T-helper 17 cell (primary cell): ENCODE measurements at places on chromosomes 3 and 15.
A peak's percentile ranks its signal among the peaks of the same experiment; 100 is the strongest.

GRCh38 chr3:176075046-176075445, 1122.2 kb downstream of the TBL1XR1 start:
- H3K4me1 ChIP-seq, result no peaks in the 10 kb centered on the region
- DNase-seq, result no peak
- no peak overlapping the region for H3K27ac ChIP-seq
- no peak overlapping the region for H3K4me3 ChIP-seq
- H3K27me3 ChIP-seq, result no peaks in the 10 kb centered on the region

GRCh38 chr3:149243540-149243939, 21.9 kb upstream of the CP start:
- no peak for DNase-seq
- H3K27ac ChIP-seq, result no peak overlapping the region
- H3K4me1 ChIP-seq, result peaks cover 12% of the 10 kb centered on the region
- H3K27me3 ChIP-seq, result peaks cover 24% of the 10 kb centered on the region
- no peak overlapping the region for H3K4me3 ChIP-seq

DNA sequence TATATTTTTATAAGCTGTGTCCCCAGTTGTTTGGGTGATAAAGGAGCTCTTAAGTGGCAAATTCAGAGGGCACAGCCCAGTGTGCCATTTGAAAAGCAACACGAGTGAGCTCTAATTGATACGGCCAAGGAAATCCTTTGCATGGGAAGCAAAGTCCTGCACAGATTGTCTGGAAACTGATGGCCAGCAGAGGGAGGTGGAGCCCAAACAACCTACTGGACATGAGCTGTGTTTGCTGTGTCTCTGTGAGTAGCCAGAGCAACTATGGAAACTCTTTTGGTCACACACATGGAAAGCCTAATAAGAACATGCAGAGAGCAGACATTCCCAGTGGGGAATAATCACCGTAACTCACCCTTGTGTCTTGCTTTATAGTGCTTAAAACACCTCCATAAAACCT, 24.4 kb downstream of the ONECUT1 start:
- no peak for DNase-seq
- H3K4me3 ChIP-seq, result no peak overlapping the region

GRCh38 chr3:123158330-123158729, 43.4 kb upstream of the SEC22A start:
- no peak for DNase-seq
- H3K36me3 ChIP-seq, result peaks cover 14% of the 10 kb centered on the region
- H3K4me1 ChIP-seq, result peaks cover 3% of the 10 kb centered on the region
- no peaks in the 10 kb centered on the region for H3K27me3 ChIP-seq
- H3K27ac ChIP-seq, result no peak overlapping the region

DNA sequence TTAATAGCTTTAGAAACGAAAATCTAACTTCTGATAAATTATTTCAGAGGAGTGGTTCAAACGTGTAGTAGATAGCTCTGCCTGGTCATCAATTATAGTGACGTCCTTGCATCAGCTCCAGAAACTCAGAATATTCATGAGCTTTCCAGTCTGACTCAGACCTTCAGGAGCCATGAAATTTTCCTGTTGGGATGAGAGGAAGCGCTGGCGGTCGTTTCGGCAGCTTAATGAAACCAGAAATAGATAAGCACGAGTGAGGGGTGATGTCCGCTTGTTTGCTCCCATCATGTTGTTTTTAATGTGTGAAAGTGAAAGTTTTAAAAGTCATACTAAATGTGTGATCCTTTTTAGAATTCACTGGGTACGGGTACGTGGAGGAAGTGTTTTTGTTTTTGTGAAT, 141.1 kb downstream of the PGPEP1L start:
- H3K36me3 ChIP-seq, result peaks cover 5% of the 10 kb centered on the region
- H3K27ac ChIP-seq, result peak overlapping the region; percentile 91
- DNase-seq, result no peak
- peaks cover 5% of the 10 kb centered on the region for H3K27me3 ChIP-seq
- peak overlapping the region; percentile 90 for H3K4me3 ChIP-seq
- H3K4me1 ChIP-seq, result peaks cover 18% of the 10 kb centered on the region

DNA sequence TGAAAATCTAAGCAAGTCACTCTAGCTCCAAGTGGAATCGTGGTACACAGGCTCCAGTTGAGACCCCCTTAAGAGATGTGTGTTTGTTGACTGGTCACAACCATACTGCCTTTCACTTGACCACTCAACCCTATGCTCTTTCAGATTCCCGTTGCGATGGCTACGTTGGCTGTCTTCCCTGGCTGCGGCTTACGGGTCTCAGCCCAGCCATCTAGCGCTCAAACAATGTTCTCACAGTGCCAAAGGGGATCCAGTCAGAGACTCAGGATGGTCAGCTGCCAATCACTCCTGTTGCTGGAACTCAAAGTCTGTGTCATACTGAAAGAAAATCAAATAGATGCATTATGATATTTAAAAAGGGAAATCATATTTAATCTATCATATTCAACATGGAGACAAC, 237.6 kb downstream of the ITPR1 start:
- H3K36me3 ChIP-seq, result peaks cover 9% of the 10 kb centered on the region
- peaks cover 16% of the 10 kb centered on the region for H3K4me1 ChIP-seq
- H3K27me3 ChIP-seq, result no peaks in the 10 kb centered on the region
- H3K4me3 ChIP-seq, result no peak overlapping the region
- H3K27ac ChIP-seq, result peak overlapping the region; percentile 67

GRCh38 chr3:95923496-95924210, 890.7 kb upstream of the EPHA6 start:
- no peak for DNase-seq
- no peaks in the 10 kb centered on the region for H3K27me3 ChIP-seq
- no peaks in the 10 kb centered on the region for H3K4me1 ChIP-seq

- H3K4me3 ChIP-seq, result no peak overlapping the region
- no peaks in the 10 kb centered on the region for H3K4me1 ChIP-seq
- no peak for DNase-seq
- H3K27me3 ChIP-seq, result peaks cover 13% of the 10 kb centered on the region
- no peak overlapping the region for H3K27ac ChIP-seq
Observed at GRCh38 chr15:86403914-86404583, 324.4 kb downstream of the AGBL1 start.

DNA sequence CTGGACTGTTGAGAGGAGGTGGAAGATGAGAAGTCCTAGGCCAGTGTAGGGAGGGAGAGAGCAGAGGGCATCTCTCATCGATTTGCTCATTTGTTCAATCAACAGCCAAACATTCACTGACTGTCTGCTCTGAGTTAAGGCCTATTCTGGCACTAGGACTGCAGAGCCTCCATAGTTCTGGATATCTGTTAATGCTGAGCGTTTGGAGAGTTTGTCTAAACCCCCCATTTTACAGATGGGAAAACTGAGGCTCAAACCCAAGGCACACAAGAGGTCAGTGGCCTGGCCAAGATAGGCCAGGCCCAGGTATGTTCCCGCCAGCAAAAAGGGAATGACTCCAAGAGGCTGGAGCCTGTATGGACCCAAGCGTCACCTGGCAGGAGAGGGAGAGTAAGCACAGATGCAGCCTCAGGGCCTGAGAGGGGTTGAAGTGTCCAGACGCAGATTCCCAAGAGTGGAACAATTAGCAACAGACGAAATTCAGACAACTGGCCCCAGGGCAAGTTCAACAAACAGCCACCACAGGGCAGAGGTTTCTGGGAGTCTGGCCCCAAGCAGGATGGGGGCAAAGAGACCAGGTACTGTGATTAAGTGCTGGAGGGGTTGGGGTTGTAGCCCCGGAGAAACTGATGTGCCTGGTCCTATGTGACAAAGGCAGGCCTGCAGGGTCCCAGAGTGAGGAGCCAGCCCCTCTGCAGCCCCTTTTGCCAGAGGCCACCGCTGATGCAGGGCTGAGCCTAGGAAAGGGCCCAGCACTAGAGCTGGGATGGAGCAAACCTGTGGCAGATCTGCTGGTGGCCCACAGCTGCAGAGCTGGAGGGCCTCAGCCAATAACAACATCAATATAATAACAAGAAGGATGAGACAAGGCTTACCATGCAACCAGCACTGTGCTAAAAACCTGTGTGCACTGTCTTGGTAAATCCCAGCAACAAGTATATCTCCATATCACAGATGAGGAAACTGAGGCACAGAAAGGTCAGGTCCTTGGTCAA, 245.1 kb upstream of the TLE3 start:
- no peaks in the 10 kb centered on the region for H3K4me1 ChIP-seq
- no peak overlapping the region for H3K4me3 ChIP-seq
- H3K36me3 ChIP-seq, result no peaks in the 10 kb centered on the region
- no peak for DNase-seq

- H3K4me1 ChIP-seq, result no peaks in the 10 kb centered on the region
- no peak for DNase-seq
- no peak overlapping the region for H3K4me3 ChIP-seq
- H3K27me3 ChIP-seq, result peaks cover 16% of the 10 kb centered on the region
Observed at GRCh38 chr3:115930168-115930567, 306.9 kb downstream of the GAP43 start.

- DNase-seq, result no peak
- H3K4me1 ChIP-seq, result no peaks in the 10 kb centered on the region
- H3K36me3 ChIP-seq, result peaks cover 2% of the 10 kb centered on the region
- no peak overlapping the region for H3K4me3 ChIP-seq
- no peaks in the 10 kb centered on the region for H3K27me3 ChIP-seq
Observed at GRCh38 chr3:169454060-169454317, 209.5 kb downstream of the MECOM start.

GRCh38 chr15:62223020-62223419, 57.9 kb upstream of the C2CD4B start:
- H3K4me1 ChIP-seq, result peaks cover 3% of the 10 kb centered on the region
- no peak for DNase-seq
- peaks cover 29% of the 10 kb centered on the region for H3K27me3 ChIP-seq
- H3K36me3 ChIP-seq, result peaks cover 6% of the 10 kb centered on the region
- H3K4me3 ChIP-seq, result peak overlapping the region; percentile 19

DNA sequence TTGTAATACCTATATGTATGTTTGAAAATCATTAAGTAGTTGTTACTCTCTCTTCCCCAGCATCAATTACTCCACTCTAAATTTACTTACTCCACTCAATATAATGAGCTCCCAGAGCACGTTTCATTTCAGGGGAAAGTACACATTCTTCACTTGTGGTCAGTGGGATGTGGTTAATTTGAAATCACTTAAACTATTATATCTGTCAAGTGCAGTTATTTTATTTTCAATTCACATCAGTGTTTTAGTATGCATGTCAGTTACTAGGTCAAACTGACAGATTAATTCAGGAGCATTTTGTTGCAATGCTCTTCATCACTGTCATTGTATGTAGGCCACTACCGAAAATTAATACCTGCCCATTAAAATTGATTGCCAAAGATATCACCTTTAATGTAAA, 376.1 kb downstream of the ZIC4 start:
- H3K4me3 ChIP-seq, result no peak overlapping the region
- DNase-seq, result no peak
- no peak overlapping the region for H3K27ac ChIP-seq
- no peaks in the 10 kb centered on the region for H3K4me1 ChIP-seq
- no peaks in the 10 kb centered on the region for H3K27me3 ChIP-seq

GRCh38 chr15:80492409-80492808, 88.2 kb downstream of the ARNT2 start:
- H3K4me1 ChIP-seq, result peaks cover 2% of the 10 kb centered on the region
- peak overlapping the region; percentile 32 for H3K27ac ChIP-seq
- no peak for DNase-seq
- peaks cover 68% of the 10 kb centered on the region for H3K27me3 ChIP-seq
- no peak overlapping the region for H3K4me3 ChIP-seq

DNA sequence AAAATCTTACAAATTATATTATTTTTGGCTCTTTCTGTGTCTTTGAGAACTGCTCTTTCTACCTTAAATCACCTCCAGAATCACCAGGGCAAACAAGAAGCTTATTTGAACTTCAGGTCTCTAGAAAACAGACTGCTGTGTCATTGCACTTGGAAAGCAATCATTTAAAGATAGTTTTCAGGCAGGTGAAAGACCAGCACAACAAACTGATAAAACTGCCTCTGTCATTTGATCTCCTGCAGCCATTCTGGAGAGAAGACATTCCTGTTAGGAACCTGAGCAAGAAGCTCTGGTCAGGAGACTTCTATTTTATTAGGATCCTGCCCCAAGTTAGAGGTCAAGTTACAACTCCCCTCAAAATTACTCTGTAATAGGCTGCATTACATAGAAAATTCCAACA, 50.7 kb upstream of the AP4E1 start:
- DNase-seq, result no peak
- peaks cover 12% of the 10 kb centered on the region for H3K27me3 ChIP-seq

GRCh38 chr15:42693496-42693895, 43.4 kb downstream of the CDAN1 start:
- DNase-seq, result no peak
- peak overlapping the region; percentile 11 for H3K27ac ChIP-seq
- H3K27me3 ChIP-seq, result no peaks in the 10 kb centered on the region

GRCh38 chr3:169420429-169420828, 243.1 kb downstream of the MECOM start:
- H3K27ac ChIP-seq, result no peak overlapping the region
- H3K27me3 ChIP-seq, result no peaks in the 10 kb centered on the region
- H3K36me3 ChIP-seq, result no peaks in the 10 kb centered on the region
- DNase-seq, result no peak

DNA sequence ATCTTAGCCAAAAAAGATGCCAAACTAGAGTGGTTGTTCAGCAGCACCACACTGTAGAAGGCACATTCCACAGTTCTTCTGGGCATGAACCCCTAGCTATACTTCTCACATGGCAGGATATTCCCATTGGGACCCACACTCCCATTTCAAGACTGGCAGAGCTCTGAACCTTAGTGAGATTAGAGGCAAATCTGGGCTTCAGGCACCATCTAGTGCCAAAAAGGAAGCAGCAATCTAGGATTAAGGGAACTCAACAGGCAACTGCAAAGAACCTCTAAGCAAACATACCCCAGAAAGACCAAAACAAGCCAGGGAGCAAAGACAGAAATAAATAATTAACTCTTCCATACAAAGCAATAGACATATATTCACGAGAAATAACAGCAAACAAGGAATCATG, 66.2 kb downstream of the TAFA4 start:
- H3K27me3 ChIP-seq, result peaks cover 44% of the 10 kb centered on the region
- no peak overlapping the region for H3K27ac ChIP-seq
- no peaks in the 10 kb centered on the region for H3K36me3 ChIP-seq
- H3K4me1 ChIP-seq, result no peaks in the 10 kb centered on the region
- no peak overlapping the region for H3K4me3 ChIP-seq
- DNase-seq, result no peak

DNA sequence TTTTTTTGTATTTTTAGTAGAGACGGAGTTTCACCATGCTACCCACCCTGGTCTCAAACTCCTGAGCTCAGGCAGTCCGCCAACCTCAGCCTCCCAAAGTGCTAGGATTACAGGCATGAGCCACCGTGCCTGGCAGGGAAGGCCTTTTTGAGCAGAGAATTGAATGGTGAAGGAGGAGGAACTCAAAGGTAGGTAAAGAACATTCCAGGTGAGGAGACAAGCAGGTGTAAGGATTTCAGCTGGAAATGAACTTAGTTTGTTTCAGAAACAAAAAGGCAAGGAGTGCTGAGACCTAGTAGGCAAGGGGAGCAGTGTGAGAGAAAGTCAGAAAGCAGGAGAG, 2.5 kb downstream of the TICRR start:
- no peak overlapping the region for H3K27ac ChIP-seq
- H3K4me1 ChIP-seq, result peaks cover 15% of the 10 kb centered on the region
- no peak overlapping the region for H3K4me3 ChIP-seq
- H3K27me3 ChIP-seq, result no peaks in the 10 kb centered on the region
